ENCODE measurements at places on chromosomes 12 and 14. TPM values are rescaled to one million over a fixed set of nuclear protein-coding genes. Genes with fewer than 3 reads are reported as not detected.

GRCh38 chr14:92391726-92392125 lies 68.8 kb downstream of the SLC24A4 start:
- DNase-seq: no peak

- no peak for DNase-seq
Measured at GRCh38 chr14:26304056-26304455, 293.8 kb downstream of the NOVA1 start.

DNA sequence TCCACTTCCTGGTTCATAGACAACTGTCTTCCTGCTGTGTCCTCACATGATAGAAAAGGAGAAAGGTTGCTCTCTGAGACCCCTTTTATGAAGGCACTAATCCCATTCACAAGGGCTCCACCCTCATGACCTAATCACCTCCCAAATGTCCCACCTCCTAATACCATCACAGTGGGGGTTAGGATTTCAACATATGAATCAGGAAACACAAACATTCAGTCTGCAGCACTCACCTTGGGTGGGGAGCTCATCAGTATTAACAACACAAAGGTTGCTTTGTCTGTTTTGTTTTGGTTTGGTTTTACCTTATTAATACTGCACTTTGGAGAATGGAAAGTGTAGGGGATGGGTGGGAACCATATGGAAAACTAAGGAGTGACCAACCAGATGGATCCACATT lies 10.5 kb upstream of the SMCO2 start:
- no peak for DNase-seq

- DNase-seq: no peak
Measured at GRCh38 chr14:60220084-60220483, 28.9 kb upstream of the PPM1A start.

GRCh38 chr14:99462210-99462609 lies 18.4 kb downstream of the SETD3 start:
- no peak for DNase-seq

DNA sequence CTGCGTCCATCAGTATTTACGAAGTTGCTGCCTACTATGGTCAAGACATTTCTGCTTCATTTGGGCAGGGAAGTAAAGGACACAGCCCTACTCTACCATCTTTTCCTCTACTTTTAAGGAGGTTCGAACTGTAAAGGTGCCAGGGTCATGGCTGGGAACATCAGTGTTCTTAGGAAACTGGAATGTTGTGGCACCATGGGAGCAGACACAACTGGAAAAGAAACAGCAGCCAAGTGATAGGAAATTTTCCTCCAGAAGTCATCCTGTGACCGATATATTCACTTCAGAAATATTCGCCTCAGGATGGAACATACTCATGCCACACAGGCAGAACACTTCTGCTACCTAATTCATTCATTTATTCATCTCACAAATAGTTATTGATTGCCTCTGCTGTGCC lies 104.4 kb downstream of the ETV6 start:
- no peak for DNase-seq

Gene POTEM
- not detected for polyA plus RNA-seq

Gene KRT71
- polyA plus RNA-seq: not detected
